ENCODE measurements at places on chromosomes 1 and 21. TPM values are rescaled to one million over a fixed set of nuclear protein-coding genes. Genes with fewer than 3 reads are reported as not detected.

GRCh38 chr1:204509186-204509635, 7.0 kb upstream of the MDM4 start:
- no peak for DNase-seq

GRCh38 chr21:41183575-41183974, 15.6 kb downstream of the BACE2 start:
- no peak for DNase-seq

DNA sequence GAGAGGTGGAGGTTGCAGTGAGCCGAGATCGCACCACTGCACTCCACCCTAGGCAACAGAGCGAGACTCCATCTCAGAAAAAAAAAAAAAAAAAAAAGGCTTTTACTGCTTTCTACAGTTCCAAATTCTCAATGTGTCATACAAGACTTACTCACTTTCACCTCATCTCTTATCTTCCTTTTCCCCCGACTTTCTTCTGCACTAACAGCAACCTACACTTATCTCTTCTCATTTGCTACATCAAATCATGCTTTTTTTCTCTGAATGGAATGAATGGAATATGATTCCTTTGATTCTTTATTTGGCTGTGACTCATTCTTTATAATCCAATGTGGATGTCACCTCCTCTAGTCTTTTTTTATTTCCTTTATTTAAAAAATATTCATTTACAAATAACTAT, 168.4 kb upstream of the DMRTA2 start:
- no peak for DNase-seq

CRP gene
- 1.7 TPM for total RNA-seq

RBM11 gene
- total RNA-seq: 9.2 TPM

GRCh38 chr1:112800289-112800688, 85.2 kb upstream of the PPM1J start:
- DNase-seq: no peak

GRCh38 chr1:83808536-83808935, 190.4 kb downstream of the TTLL7 start:
- DNase-seq: no peak

GBP5 gene
- total RNA-seq: 1.7 TPM

DNA sequence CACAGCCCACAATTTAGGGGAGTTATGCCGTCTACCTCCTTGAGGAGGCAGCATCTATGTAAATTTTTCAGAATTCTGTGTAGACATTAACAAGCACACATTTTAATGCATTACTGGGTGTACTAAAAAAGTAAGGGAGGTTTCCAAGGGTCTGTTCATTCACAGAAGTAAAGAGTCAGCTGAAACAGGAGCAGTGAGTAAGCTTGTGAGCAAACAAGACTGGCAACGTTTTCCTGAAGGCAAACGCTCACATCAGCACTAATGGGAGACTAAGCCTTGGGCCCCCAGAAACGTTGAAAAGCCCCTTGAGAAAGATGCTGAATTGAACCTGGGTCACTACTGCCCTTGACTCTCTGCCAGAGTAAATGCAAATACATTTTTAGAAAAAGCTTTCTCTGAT, 25.7 kb downstream of the RPRD2 start:
- DNase-seq: no peak

DNA sequence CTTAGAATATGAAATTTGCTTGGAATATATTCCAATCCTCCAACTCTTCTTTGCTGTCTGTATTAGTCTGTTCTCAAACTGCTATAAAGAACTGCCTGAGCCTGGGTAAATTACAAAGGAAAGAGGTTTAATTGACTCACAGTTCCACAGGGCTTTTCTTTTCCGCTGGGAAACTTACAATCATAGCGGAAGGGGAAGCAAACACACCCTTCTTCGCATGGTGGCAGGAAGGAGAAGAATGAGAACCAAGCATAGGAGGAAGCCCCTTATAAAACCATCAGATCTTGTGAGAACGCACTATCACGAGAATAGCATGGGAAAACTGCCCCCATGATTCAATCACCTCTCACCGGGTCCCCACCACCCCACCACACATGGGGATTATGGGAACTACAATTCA, 14.8 kb downstream of the CENPF start:
- no peak for DNase-seq

DNA sequence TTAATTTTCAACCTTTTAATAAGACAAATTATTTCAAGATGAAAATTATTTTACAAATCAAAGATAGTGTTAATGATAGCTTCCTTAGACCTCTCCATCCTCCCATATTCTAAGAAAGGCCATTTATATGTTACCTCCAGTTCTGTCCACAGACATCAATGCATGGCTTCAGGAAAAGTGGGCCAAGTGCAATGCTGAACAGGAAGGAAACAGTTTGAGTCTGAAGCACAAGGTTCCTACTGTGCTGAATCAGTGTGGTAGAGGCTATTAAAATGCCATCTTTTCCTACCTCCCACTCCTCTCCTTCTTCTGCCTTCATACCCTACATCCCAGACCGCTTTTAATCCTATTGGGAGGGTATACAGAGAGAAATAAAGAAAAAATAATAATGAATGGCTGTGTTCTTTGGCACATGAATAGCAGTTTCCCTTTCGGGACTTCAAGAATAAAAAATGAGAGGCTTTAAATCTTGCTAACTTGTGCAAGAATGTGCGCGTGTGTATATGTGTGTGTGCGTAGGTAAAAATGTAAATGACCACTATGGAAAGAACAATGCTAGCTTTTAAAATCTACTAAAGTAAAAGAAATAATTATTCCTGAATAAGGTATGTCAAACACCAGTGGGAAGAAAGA, 62.6 kb upstream of the C1orf105 start:
- no peak for DNase-seq

GRCh38 chr1:10054465-10054864, 21.7 kb downstream of the UBE4B start:
- DNase-seq: no peak

- no peak for DNase-seq
These were observed 221.9 kb upstream of the KCTD3 start for GRCh38 chr1:215345208-215345607.

C1orf94 gene
- total RNA-seq: not detected

SLAMF7 gene
- 3.7 TPM for total RNA-seq

DNA sequence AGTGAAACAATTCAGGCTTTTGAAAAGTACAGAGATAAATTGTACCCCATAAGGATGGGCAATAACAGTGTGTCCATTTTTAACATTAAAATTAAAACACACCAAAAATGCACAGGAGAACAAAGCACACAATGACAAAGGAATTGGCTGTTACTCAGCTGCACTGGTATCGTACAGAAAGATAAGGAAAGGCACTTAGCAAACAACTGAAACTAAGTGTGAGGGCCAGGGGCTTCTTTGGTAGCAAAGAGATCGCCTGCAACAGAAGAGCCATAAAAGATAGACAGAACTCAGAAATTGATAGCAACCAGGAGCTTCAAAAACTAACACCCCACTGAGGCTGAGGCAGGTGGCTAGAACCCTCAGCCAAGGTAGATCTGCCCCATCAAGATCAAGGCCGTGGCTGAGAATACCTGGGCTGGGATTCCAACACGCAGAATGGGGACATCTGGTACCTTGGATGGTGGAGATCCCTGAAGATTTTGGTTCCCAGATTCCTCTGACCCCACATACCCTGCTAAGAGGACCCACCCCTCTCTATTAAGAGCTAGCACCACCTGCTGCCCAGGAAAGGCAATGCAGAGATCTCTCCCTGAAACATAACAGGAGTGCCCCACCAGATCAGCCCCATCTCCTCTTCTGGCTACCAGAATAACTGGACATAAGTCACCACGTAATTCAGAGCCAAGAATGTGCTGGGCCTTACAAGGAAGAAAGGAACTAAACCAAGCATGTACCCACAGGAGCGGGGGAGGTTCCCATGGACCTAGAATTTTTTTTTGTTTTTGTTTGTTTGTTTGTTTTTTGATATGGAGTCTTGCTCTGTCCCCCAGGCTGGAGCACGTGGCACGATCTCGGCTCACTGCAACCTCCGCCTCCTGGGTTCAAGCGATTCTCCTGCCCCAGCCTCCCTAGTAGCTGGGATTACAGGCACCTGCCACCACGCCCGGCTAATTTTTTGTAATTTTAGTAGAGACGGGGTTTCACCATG, 16.2 kb downstream of the PLEKHO1 start:
- DNase-seq: peak; percentile 60

GRCh38 chr1:228669242-228669585, 66.1 kb upstream of the RHOU start:
- DNase-seq: no peak

- no peak for DNase-seq
These were observed 108.3 kb downstream of the POU2F1 start for GRCh38 chr1:167328816-167329483.

DNA sequence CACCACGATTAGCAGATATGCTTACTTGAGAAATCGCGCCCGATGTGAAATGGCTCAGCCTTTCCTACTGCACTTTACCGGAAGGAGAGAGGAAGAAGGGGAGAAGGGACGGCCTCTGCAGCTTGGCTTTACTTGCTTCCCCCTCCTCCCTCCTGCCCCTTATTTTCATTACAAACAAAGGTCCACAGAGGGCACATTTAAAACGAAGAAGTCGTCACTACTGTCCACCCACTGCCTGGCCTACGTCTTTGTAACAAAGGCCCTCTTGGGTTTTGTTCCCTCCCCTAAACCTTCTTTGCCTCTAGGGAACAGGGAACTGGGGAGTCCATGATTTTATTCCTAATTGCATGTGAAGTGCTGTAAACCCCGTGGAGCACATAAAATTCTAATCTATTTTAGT, 308.5 kb downstream of the LMX1A start:
- DNase-seq: no peak

TRMT13 gene
- total RNA-seq: 18.9 TPM
